ENCODE measurements at places on chromosomes 5 and 9.

- no peak for DNase-seq
Measured at GRCh38 chr5:111511831-111512374, 432 bp downstream of the STARD4 start.

GRCh38 chr9:78289474-78289873 lies 7.5 kb upstream of the PSAT1 start:
- no peak for DNase-seq

DNA sequence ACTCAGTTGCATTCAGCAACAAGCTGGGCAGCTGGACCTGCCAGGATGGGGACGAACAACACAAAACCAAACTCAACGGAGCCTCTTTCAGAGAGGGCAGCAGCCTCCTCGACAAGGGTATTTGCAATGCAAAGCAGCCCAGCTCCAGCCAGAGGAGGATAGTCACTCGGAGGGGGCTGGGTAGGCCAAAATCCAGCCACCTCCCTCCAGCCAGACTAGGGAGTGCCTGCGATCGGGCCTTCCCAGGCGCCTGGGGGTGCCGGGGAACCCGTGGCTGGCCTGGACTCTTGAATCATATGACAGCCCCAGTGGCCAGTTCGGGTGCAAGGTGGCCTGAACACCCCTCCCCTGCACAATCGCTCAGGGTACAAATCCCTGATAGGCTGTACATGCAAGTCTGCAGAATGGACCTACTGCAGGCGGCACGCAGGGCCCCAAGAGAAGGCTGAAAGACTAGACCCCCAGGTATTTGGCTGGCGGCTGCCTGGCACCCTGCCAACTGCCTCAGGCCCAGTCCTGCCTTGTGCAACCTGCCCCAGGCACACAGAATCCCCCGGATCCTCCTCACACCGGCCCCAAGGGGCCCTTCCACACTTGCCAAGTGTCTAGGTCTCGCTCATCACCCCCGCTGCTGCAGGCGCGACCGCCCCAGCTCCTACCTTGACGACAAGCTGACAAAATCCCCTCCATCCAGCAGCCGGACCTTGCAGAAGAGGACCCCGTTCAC lies 1.3 kb downstream of the EEIG1 start:
- DNase-seq: no peak

GRCh38 chr5:17378346-17378997 lies 119.6 kb upstream of the TAF11L2 start:
- DNase-seq: no peak
